ENCODE measurements at places on chromosomes 5 and 9. TPM values are rescaled to one million over a fixed set of nuclear protein-coding genes. Genes with fewer than 3 reads are reported as not detected.

DNA sequence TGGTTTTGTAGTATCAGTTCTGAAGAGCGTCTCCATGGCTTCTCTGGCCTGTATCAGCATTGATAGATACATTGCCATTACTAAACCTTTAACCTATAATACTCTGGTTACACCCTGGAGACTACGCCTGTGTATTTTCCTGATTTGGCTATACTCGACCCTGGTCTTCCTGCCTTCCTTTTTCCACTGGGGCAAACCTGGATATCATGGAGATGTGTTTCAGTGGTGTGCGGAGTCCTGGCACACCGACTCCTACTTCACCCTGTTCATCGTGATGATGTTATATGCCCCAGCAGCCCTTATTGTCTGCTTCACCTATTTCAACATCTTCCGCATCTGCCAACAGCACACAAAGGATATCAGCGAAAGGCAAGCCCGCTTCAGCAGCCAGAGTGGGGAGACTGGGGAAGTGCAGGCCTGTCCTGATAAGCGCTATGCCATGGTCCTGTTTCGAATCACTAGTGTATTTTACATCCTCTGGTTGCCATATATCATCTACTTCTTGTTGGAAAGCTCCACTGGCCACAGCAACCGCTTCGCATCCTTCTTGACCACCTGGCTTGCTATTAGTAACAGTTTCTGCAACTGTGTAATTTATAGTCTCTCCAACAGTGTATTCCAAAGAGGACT, 1.5 kb downstream of the GPR21 start:
- no peak for DNase-seq

- no peak for DNase-seq
Observed at GRCh38 chr9:91023741-91024140, 222.1 kb downstream of the SYK start.

GRCh38 chr5:58961631-58962280, 378.9 kb downstream of the RAB3C start:
- no peak for DNase-seq

Gene IFNA13
- total RNA-seq, result not detected

Gene MYOT
- not detected for total RNA-seq

Gene SCGB3A1
- total RNA-seq, result not detected

Gene ANKRD18A
- total RNA-seq, result not detected

Gene CEP120
- total RNA-seq, result 19.2 TPM
